ENCODE measurements at places on chromosomes 12 and 14.

- DNase-seq, result no peak
These were observed 96.1 kb downstream of the PLXNC1 start for GRCh38 chr12:94244165-94245133.

GRCh38 chr14:46250113-46250703, 401.4 kb downstream of the RPL10L start:
- DNase-seq, result no peak

DNA sequence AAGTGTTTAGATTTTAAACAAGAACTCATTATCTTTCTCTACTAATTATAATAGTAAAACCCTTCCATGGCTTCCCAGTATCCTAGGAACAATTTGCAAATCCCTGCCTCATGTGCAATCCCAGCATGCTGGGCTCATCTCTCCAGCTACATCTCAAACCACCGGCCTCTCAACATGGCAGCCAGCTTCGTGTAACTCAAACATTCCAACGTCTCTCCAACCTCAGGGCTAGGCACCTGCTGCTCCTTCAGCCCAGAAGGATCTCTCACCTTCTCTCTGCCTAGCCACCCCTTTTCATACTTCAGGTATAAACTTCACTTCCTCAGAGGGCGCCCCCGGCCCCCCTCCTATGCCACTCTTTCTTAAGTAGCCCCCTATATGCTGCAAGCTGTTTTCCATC, 7.2 kb downstream of the SART3 start:
- no peak for DNase-seq

GRCh38 chr12:53481939-53482586, 17.2 kb downstream of the MAP3K12 start:
- no peak for DNase-seq

GRCh38 chr12:65648461-65648860, 175.8 kb upstream of the HMGA2 start:
- DNase-seq, result no peak

DNA sequence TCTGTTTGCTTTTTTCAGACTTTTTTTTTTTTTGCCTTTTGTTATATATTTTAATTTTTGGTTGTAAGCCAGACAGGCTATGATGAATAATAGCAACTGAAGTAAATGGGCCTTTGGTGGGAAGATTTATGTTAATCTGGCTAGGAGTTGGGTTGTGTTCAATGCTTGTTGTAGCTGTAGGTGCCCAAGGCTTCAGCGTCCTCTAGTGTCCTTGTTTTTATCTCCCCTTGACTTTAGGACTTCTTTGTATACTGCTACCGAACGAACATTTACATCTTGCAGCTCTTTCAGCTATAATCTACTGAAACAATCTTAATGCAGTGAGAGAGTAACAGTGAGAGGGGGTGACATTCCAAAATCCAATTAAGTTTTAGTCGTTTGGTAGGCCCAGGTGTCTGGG, 848.4 kb upstream of the FBXO33 start:
- no peak for DNase-seq

DNA sequence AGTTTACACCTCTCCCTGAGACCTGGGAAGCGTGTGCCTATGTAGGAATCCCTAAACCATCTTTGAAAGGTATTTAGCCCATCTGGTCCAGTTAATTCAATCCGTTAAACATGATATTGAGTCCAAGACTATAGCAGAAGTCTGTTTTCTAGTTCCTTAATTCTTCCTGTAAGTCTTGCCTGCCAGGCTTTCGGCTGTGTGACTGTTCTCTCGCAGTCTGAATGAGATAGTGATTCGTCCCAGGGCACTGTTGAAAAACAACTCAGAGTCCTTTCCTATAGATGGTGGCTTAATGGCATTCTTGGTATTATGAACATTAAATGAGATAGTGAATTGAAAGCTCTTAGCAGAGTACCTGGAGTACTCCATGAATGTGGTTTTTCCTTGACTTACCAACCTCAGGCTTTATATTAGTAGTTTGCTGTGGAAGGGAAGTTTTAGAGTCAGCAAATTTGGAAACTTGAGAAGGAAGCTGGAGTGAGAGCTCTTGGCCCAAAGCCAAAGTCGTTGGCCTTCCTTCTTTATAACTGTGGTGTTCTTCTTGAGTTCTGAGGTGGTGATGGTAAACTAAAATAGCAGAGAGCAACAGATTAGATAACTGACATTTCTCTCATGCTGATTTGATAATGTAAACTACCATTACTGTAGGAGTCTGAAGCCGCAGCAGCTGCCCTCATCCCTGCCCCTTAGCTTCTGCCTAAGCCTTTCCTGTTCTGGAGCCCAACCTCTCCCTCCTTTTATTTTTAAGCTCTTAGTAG, 76.5 kb downstream of the TGFB3 start:
- DNase-seq, result no peak

DNA sequence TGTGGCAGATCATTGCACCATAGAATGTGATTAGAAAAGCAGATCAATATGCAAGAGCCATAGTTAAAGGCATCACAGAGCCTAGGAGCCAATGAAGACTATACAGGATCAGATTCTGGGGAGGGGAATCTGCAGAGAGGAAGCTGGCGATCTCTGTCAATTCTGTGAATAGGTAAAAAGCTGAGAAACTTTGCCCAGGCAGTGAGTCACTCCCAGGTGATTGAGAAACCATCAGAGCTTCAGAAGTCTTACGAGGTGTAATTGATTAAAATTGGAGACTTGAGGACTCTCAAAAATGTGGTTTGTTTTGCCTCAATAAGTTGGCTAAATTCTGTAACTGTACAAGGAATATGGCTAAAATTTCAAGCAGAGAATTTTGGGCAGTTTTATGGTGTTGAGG, 41.7 kb upstream of the TSPAN11 start:
- no peak for DNase-seq

DNA sequence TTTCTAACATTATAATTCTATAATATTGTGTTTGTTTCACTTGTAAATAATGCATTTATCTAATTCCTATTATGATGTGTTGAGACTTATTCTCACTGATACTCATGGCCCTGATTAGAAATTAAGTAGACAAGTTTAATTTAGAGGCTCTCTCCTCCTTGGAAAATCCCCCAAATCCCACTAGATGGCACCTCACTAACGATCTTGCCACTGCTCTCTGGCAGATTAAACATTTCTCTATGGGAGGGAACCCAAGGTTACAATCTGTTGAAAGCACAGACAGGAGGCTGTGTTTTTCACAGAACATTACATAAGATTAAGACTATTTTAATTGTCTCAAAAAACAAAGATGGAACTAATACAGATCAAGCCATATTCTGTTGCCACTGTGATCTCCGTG, 318.7 kb downstream of the LRFN5 start:
- DNase-seq, result no peak

GRCh38 chr12:82608706-82609105, 78.0 kb upstream of the TMTC2 start:
- no peak for DNase-seq

GRCh38 chr12:31000751-31001150, 72.9 kb upstream of the DDX11 start:
- DNase-seq, result no peak

DNA sequence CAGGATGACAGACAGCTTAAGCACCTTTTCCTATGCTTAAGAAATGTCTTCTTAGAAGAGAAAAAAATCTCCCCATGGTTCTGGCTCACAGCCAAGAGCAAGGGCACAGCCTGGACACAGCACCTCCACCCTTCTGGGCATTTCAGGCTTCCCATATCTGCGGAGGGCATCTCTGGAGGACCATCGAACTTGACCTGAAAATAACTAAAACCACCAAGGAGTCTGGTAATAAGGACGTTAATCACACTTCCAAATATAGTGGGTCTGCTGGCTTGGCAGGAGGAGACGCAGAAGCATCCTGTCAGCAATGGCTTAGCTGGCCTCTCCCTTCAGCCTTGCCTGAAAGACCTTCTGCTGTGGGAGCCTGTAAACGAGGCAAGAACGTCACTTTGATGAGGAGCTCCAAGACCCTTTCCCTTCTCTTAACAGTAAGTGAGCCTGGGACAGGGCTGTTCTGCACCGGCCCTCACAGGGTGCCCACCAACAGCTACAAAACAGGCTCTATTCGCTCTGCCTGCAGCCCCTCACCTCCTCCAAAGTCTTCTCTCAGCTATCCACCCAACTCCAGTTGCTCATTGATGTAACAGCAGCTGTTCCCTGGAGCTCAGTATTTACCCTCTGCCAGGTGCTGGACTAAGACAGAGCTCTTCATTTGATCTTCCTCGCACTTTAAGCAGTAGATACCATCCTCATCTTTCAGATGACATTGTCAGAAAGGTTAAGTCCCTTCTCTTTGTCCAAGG, 13.2 kb downstream of the SETD3 start:
- no peak for DNase-seq

GRCh38 chr12:49776858-49777257, 35.5 kb downstream of the TMBIM6 start:
- no peak for DNase-seq

- no peak for DNase-seq
These were observed 4.4 kb downstream of the ZBTB42 start for GRCh38 chr14:104805326-104805678.

- DNase-seq, result no peak
These were observed 2.3 kb upstream of the KRT6A start for GRCh38 chr12:52495389-52495788.

DNA sequence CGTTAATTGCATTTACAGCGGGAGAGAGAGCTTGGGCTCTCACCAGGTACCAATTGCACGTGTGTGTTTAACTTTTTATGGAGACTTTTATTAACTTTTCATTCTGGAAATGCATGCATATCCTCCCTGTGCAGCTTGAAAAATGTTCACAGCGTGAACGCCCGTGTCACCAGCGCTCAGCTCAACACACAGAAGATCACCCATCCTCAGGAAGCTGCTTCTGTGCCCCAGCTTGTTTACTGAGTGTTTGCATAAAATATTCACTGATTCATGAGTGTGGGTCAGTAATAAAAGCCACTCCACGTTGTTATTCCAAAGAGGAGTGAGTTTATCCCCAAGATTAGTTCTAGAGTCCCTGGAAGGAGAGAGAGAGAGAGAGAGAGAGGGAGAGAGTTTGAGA, 75.5 kb upstream of the FZD10 start:
- DNase-seq, result no peak

DNA sequence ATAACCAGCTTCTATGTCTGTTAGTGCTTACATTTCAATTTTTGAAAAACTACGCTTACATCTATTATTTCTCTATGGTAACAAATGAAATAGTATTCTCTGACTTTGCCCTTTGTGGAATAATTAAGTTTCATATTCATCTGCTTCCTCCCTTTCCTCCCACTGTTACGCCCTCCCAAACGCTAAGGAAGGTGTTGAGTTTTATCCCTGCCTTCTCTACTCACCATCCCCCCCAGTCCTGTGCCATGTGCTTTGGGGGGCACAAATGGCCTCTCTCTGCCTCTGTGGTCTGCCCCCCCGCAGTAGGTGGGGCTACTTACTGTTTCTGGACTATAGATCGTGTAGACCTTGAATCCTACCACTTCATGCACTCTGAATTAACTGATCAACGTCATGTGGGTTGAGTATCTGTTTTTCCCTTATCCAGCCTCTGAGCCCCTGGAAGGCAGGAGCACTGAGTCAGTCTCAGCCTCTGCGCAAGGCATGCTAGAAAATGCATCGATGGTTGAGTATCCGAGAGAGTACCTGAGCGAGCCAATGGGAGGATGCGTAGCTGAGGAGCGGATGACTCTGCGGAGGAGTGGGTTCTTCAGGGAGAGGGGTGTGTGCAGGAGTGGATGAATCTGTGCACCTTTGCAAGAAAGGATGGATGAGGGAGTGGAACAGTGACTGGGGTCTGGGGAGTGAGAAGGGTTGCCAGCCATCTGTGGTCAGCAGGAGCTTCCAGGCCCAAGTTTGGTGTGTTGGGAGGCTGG, 114.5 kb upstream of the RTL1 start:
- no peak for DNase-seq

DNA sequence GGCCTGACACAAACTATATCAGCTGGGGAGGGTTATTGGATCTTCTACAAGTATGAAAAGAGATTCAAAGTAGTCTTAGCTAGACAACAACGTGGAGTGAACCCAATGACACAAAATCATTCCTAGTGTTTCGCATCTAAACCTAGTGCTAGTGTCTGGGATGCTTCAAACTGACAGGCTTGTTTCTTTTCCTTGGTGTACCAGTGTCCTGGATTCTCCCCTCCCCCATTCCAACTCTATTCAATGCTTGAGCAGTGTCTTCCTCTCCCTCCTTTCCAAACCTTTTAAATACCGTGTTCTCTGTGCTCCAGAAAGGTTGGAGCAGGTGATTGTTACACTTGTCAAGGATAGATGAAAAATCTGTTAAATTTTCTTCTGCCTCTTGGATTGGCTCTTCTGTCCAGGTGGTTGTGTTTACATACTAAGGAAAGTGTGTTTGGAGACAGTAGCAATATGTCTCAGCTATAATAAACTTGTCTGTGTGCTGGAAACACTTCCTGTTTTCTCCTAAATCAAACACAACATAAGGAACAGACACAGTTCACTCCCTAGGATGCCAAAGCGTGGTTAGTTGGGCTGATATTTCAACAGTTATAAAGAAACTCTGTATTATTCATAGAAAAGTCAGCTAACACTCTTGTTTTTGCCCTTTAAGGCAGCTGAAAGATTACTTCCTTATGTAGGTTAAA, 14.4 kb upstream of the GUCY2C start:
- DNase-seq, result no peak

GRCh38 chr14:68231898-68232297, 412.3 kb downstream of the RAD51B start:
- DNase-seq, result no peak

DNA sequence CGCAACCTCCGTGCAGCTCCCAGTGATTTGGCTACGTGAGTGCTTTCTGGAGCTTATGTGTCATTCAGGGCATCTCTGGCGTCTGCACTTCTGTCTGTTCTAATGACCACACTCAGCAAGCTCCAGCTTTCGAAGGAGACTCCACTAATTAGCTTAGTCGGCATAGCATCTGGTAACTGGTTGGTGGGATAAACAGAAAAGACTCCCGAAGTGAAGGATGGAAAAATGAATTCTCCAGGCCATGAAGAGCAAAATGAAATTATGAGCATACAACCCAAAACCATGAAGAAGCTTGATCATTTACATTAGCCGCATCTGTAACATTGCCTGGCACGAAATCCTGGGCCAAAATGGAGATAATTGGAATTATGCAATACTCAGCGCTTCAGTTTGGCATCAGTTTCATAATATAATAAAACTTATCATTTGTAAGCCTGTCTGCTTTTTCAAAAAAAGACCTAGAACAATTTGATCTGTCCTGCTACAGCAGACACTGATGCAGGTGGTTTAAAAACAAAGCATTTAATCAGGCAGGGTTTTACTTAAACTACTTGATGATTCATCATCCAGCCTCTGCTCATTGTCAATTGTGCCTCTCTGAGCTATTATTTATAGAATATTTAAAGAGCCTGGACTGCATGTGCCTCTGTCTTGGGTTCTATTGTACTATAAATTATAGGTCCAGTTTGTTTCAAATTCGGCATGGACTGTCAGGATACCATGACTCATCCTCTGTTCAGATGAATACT, 87.4 kb downstream of the SYT1 start:
- DNase-seq, result no peak

- DNase-seq, result no peak
These were observed 100.0 kb upstream of the ARHGAP5 start for GRCh38 chr14:31977001-31977556.

DNA sequence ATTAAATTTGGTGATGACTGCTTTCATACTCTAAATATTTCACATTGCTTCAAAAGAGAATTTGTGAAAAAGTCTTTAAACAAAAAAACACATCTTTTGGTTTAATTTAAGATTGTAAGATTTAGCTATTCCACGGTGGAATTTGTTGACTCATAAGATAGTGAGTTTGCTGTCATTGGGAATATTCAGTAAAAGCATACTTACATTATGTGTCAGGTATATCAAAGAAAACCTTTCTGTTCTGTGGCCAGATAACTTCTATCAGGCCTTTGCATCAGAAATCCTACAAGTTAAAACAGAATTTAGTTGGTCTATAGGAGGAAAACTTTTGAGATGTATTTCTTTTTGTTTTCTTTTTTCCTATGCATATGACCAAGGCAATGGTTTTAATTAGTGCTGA, 148.8 kb upstream of the E2F7 start:
- no peak for DNase-seq

Data from esophagus squamous epithelium (tissue), 5 donors.